Common myeloid progenitor, CD34-positive (primary cell): ENCODE measurements at places on chromosomes 4 and X.
A peak's percentile ranks its signal among the peaks of the same experiment; 100 is the strongest.

GRCh38 chr4:55405073-55405472, 9.3 kb downstream of the TMEM165 start:
- DNase-seq = no peak

DNA sequence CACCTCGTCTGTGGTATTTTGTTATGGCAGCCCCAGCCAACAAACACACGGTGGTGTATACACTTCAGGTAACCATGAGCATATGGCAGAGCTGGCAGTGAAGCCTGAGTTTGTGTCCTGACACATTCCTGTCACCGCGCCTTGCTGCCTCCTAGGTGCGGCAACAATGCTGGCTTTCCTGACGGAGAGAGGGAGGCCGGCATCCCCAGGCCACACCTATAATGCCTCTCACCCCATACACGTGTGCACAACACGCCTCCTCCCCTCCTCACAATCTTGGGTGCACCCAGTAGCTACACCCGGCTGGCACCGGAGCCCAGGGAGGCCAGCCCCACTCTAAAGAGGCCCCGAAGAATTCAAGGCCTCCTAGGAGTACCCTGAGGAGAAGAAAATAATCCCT, 158.5 kb downstream of the NSUN7 start:
- DNase-seq = no peak

DNA sequence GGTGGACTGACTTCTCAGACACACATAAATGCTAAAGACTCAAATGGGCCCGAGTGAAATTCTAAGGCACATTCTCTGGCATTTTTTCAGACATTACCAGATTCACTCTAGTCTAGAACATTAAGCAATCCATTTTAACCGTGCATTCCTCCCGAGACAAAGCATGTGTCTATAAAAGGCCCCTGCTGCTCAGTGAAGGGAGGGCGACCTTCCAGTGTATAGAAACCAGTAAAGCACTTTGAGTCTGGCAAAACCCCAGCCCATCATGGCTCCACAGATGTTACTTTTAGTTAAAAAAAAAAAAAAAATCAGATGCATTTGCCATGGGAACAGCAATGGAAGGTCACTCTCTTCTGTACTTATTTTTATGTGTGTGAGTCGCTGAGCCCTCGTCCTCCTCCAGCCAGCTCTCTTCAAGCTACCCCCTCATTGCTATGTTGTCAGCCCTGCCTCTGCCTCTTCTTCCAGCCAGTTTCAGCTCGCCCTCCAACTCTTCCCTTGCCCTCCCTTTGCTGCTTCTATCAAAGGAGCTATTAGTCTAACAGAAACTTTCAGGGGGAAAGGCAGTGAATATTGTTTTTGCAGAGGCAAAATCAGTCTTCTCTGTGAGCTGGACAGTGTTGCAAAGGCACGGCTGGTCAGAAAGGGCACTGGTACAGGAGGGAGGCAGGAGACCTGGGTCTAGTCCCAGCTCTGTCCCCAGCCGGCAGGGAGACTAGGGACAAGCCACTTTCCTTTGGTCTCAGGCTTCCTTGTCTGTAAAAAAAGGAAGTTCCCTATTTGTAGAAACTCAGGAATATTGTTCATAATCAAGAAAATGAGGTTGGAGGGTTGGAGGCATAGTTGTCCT, 644.2 kb downstream of the ZNF674 start:
- no peak for DNase-seq

DNA sequence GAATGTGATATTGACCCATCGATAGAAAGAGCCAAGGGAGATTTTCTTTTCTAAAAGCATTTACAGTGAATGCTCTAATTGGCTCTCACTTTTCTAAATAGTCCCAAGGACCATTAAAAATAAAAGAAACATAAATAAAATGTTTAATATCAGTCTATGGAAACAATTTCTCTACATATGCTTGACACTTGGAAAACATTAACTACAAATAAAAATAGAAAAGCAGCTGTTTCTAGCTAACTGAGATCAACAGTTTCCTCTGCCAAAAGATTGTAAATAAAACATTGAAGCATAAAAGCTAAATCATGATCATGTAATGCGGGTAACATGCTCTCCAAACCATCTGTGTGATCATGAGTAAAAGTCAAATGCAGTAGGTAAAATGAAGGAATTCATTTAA, 49.7 kb downstream of the CORIN start:
- no peak for DNase-seq

- no peak for DNase-seq
Observed at GRCh38 chr4:19213388-19213787, 1038.3 kb upstream of the SLIT2 start.

GRCh38 chrX:8668813-8669212, 63.1 kb downstream of the ANOS1 start:
- peak; percentile 14 for DNase-seq

- no peak for DNase-seq
Observed at GRCh38 chr4:78168029-78168428, 110.9 kb downstream of the FRAS1 start.

DNA sequence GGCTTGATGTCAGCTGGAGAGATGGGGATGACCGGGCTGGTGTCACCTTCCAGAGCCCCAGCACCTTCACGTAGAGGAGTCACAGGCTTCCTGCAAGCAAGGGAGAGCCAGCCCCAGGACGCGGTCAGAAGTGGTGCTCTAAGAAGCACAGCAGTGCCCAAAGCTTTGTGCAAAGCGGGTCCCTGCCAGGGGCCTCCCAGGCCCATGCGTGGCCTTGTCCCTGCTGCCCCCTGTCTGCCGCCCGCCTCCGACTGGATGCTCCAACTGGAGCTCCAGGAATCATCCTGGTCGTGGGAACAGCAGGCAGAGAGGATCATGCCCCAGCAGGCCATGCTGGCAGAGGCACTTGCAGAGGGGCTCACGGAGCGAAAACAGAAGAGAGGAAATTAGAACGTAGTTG, 40.1 kb upstream of the LRPAP1 start:
- DNase-seq = no peak

DNA sequence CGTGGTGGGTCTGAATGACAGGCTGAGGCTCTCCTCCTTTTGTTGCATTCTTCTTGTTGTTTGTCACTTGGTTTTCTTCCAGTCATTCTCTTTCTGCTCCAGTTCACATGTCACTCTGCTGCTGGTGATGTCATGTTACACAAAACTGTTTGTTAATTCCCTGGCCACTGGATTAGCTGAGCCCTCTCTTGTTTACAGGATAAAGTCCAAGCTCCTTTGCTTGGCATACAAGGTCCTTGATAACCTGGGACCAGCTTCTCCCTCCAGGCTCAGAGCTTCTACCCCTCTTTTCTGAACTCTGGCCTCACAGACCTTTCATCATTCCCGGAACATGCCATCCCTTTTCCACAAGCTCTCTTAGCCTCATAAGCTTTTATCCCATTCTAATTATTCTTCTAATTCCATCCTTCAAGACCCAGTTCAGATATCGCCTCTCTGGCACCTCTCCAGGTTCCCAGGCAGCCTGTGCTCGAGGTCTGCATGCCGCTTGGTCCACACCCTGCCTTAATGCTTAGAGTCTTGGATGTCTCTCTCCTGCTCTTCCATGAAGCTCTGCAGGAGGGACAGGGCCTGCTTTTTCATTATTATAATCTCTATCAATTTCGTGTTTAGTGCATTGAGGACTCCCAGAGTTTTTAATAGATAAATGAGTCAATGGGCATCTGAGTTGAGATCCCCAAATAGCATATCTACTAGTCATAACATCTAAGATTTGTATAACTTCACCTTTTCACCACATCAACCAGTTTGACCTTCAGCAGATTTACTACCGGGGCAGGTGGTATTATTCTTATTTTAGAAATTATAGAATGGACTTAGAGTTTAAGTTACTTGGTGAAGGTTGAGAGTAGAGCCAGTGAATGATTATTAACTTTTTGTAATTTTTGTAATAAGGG, 98.7 kb downstream of the TMEM131L start:
- no peak for DNase-seq

GRCh38 chr4:26788341-26788733, 72.3 kb upstream of the STIM2 start:
- DNase-seq = peak; percentile 71

GRCh38 chr4:165505958-165506837, 127.4 kb downstream of the CPE start:
- no peak for DNase-seq

DNA sequence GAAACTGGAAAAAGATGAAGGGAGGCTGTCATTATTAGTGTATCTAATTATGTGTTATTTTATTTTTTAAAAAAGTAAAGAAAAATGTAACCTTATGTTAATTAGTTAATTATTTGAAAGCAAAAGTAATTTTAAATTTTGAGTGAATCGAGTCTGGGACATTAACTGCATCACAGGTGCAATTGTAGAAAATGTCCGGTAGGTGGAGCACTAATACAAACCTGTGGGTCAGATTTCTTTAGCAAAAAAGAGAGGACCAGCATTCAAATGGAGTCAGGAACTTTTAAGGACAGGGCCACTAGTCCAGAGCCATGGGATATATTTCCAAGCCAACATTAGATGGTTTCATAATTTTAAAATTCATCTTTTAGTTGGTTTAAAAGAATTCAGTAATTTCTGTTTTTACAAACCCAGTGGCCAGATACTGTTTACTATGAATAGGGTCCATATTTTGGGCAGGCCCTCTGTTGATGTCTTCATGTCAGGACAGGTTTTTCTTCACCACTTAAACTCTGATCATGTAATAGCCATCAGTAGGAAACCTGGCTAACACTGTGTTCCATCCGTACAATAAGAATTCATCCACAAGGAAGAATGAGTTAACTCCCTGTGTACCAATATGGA, 27.2 kb downstream of the BST1 start:
- DNase-seq = peak; percentile 57

GRCh38 chr4:102642631-102643298, 118.0 kb downstream of the MANBA start:
- DNase-seq = no peak

DNA sequence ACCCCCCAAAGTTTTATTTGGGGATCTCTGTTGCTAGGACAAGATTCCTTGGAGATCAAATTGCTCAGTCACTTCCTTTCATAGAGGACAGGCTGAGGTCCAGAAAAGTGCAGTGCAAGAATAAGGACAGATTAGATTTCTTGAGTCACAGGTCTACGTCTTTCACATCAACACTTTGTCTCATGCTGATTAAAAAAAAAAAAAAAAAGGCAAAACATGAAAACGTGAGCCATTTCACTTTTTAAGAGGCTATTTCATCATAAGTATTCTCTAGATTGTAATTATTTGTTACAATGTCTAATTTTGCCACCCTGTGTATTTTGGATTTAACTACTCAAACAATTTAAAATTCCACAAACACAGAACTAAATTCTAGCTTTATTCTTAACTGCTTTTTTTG, 647.0 kb downstream of the TRAM1L1 start:
- no peak for DNase-seq

DNA sequence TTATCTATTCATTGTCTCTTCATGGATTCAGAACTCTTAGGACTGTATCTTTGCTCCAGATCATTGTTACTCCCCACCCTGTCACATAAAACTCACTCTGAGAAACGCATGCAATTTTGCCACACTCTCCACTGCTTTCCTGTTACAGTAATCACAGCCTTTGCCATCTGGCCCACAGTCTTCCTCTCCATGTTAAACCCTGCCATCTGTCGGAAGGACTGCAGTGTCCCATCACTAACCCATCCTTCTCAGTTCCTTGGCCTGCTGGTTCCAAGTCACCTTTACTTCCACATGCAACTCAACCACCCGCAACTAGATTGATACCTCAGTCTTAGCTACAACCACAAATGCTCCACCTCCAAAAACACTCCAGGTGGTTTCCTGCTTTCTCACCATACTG, 308.7 kb upstream of the FAM241A start:
- no peak for DNase-seq

DNA sequence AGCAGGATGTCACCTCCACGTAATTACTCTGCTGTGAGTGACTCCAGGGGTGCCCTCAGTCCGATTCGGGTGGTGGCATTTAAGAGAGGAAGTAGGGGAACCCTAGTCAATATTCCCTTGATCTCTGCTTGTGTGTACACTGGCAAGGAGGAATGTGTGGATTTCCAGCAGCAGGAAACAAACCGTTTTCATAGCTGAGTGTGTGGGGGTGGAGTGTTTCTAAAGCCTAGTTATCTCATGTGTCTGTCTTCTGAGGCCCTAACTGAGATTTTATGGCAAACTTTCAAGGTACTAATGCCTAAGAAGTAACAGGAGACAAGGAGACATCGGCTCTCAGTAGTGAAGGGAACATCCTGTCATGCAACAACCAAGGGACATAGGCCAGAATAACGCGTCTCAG, 6.6 kb upstream of the CLDN24 start:
- no peak for DNase-seq

DNA sequence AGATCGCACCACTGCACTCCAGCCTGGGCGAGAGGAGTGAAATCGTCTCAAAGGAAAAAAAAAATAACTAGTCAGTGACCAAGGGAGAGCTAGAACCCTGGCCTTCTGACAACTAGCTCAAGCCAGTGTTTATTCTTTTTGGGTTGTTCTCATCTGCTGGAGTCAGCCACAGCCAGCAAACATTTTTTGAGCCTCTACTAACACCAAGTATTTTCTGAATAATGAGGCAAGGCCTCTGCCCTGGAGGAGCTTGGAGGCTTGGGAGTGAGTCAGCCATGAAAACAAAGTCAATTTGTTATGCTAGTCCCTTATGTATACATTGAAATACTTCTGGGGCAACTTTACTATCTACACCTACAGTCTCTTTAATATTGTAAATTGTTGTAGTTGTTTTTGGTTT, 46.5 kb downstream of the TMA16 start:
- no peak for DNase-seq

- peak; percentile 37 for DNase-seq
Observed at GRCh38 chr4:186068581-186069348, at the start of gene TLR3. Gene TLR3 (plus strand): TSS chr4:186069156. CDS start chr4:186076620, 7,464 bp downstream.

DNA sequence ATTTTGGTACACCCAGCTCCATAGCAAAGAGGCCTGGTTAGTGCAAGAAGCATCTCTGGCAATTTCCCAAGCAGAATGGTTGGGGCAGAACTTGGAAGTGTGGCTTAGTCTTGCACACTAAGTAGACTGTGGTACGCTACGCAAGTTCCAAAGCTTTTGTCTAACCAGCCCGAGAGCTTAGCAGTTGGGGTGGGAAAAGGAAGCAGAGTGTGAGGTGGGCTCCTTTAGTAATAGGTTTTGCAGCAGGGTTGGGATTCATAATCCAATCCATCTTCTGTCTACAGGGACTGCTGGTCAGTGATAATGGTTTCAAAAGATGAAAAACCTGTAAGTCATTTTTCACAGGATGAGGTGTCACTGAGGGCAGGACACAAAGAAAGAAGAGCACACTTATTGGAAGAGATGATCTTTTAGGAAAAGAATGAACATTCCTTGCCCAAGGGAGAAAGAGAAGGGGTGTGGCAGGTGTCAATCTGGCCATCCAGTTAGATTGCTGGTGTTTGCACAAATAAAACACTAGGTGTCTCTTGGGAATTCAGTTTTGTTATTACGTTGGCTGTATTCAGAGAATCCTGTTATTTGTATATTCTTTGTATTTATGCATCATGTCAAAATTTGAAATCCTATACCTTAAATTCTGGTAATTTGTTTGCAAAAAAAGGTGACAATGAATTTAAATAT, 244.3 kb downstream of the GPAT3 start:
- no peak for DNase-seq

- DNase-seq = no peak
Observed at GRCh38 chr4:109745830-109746229, 16.0 kb upstream of the PLA2G12A start.

- no peak for DNase-seq
Observed at GRCh38 chrX:135973025-135973547, 702 bp downstream of the MMGT1 start.
